ENCODE measurements at places on chromosomes 16 and 17.

DNA sequence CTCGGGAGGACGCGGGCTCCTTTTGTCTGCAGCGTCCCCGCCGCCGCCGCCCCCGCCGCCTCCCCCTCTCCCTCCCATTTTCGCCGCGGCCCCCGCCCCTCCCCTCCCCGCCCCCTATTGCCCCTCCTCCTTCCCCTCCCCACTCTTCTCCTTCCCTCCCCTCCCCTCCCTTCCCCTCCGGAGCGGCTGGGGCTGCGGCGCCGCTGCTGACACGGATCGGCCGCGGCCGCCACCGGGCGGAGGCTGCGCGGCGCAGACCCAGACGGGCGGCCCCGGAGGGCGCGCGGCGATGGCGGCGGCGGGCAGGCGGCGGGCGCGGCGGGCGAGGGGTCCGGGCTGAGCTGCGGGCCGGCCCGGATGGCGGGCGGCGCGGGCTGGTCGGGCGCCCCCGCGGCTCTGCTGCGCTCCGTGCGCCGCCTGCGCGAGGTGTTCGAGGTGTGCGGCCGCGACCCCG lies at the start of gene RAB11FIP4:
Gene RAB11FIP4, plus strand, starts transcription at position 180 of the 454 bp plus-strand sequence. Its CDS starts 178 bp downstream, at position 358.
- no peak for DNase-seq

DNA sequence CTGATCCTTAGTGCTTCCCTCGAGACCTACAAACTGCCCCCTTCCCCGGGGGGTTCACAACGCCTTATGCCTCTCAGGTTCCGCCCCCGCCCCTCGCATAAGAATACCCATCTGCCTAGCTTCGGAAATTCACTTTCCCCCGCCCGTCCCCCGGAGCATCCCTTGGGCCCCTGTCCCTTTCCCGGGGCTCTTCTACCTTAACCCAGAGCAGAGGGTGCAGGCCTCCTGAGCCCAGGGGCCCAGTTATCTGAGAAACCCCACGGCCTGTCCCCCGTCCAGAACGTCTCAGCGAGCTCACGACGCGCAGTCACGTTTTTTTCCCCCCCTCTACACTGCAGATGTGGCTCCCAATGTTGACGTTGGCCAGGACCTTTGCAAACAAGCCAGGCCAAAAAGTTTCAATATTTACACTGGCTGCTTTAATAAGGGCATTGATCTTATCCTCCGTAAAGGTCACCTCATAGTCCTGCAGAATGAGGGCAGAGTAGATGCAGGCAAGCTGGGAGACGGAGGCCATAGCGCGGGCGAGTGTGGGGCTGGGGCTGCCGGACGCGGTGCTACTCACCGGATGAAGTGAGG lies 1.4 kb upstream of the NBR1 start:
- DNase-seq: no peak

- DNase-seq: no peak
Measured at GRCh38 chr17:78448356-78448993, 70.0 kb downstream of the PGS1 start.

DNA sequence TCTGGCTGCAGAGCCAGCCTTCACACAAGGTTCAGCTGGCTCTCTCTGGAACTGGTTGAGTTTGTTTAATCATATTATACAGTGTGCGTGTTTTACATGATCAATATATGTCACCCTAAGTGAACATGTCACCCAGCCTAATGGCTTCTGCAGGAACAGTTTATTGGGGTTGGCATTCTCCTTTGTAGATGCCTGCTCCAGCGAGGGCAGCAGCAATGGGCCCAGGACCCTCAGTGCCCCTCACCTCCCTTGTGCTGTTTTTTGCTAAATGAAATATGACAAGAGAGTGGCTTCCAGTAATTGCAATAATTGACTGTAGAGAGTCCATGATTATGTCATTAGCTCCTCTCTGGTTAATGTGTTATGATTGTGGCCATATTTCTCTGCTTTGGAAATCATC lies 387.2 kb downstream of the TMEM114 start:
- no peak for DNase-seq

DNA sequence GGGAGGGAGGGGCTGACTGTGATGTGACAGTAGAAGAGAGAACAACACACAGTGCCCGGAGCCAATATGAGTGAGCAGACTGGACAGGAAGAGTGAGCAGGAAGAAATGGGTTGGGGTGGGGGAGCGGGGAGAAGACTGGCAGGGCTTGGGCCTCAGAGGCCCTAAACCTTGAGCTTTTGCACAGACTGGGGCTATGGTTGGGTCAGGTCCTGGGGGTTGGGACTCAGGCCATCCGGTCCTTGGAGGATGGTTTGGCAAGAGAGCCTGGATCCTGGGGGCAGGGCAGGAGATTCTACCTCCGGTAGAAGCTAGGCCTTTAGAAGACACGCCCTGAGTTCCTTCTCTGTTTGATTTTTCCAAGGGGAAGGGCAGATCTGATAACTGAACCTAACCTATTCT lies 1.1 kb downstream of the CAMTA2 start:
- DNase-seq: no peak

GRCh38 chr16:87295661-87296531 lies 21.3 kb downstream of the C16orf95 start:
- no peak for DNase-seq

DNA sequence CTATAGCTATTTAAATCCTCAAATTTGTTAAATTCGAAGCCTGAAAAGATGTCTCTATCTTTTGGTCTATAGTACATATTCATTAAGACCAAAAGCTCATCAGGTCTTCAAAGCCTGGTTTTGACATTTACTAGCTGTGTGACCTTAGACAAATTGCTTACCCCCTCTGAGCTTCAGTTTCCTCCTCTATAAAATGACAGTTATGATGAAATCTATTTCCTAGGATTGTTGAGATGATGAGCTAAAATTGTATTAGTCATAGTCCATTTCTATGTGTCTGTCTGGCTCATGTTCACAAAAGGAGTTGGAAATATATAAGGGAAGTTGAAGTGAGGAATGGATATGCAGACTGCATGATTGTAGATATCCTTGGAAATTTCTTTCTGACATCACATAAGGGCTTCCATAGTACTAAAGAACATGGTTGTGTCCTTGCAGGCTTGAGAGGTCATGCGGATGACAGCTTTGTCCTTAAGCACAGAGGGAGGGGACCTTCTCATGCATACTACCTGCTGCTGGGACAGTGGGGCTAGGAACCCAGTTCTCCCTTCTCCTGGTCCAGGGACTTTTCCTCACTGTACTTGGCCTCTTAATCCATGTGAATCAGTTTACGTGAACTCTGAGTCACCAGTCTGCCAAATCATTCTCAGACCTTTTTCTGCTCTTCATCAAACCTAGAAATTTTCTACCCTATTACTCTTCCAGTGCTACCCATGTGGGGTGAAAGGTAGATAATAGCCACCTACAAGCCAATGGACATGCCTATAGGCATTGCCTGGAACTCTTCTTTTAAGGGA lies 487.5 kb upstream of the SALL1 start:
- no peak for DNase-seq

DNA sequence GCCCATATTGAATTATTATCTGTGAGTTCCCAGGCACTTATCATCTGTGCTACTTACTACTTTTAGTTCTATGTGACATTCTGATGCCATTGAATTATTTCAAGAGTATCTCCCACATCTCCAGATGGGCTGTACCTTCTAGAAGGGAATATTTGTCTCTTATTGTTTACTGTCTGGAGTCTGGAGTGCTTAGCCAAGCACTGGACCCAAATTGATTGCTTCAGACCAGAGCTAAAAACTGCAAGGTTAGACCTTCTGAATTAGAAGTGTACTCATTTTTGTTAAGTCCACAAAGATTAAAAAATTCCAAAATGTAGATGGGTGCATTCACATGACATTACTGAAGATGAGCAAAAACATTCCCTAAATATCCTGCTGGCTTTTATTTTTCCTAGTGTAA lies 16.0 kb upstream of the KRT222 start:
- no peak for DNase-seq

DNA sequence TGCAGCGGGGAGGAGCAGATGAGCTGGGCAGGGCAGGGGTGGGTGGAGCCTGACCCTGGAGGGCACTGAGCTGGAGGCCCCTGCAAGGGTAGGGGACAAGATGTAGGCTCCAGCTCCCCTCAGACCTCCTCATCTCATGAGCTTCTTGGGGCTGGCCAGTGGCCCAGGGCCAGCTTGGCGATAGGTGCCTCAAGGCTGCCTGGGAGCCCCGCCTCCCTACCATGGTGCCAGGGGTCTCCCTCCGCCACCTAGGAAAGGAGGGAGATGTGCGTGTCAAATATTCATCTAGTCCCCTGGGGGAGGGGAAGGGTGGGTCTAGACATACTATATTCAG lies 3.9 kb downstream of the HIRIP3 start:
- DNase-seq: no peak

GRCh38 chr17:60656499-60656898 lies 21.2 kb upstream of the BCAS3 start:
- no peak for DNase-seq

DNA sequence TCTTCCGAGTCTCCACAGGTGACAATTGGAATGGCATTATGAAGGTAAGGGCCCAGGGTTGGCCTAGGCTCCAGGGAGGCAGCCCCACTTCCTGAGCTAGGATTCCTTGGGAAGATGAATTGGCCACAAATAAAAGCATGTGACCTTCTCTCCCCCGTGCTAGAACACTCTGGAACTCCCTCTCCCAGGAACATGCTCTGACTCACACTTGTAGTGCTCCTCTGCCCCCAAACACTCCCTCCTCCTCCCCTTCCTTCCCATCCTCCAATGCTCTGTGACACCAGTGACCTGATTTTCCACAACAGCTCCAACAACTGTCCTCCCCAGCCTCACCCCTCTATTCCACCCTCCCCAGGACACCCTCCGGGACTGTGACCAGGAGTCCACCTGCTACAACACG lies 16.4 kb upstream of the ABCC3 start:
- no peak for DNase-seq

DNA sequence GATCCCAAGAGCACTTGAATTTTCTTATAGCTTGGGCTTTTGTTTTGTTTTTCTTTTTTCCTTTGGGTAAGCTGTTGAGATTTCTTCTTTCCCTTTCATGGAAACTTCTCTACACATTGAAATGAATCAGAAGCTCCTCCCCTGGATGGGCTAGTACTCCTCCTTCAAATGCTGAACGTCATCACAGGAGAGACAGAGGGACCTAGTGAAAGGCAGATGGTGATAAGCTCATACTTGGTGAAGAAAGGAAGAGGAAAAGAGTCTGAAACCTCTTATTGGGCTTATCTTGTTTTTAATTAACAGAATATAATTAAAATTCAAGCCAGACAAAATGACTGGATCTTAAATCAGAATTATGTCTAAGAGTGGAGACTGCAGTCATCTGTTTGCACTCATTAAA lies 147.3 kb downstream of the SNX11 start:
- DNase-seq: no peak

- DNase-seq: no peak
Measured at GRCh38 chr16:3934491-3935181, 54.1 kb upstream of the CREBBP start.

GRCh38 chr17:66730461-66730923 lies 104.4 kb upstream of the CACNG5 start:
- DNase-seq: no peak

DNA sequence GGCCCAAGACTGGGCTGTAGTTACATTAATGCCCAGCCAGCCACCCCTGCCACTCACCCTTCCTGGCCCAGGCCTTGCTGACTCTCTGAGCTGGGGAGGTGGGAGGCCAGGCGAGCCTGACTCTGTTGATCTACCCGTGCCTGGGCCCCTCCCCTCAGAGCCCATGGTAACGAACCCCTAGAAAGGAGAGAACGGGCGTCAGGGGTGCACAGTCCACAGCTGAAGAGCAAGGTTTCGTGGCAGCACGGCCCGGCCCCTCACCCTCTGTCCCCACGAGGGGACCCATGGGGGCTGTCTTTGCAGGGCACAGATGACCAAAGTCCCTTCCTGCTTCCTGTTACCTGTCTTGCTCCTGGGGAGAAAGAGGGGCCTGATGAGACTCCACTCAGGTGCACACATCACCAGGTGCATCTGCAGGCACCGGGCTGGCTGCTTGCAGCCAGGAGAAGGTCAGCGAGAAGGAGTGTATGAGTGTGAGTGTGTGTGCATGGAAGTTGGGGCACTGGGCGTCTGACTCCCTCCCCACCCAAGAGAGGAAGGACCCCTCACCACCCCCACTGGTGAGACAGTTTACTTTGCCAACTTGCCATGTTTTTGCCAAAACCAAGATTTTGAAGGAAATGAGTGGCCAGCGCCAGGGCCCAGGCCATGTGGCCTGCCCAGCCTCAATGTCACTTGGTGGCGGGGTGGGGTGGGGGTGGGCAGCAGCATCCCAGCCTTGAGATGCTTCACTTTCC lies 359.1 kb downstream of the SEC14L1 start:
- DNase-seq: no peak

DNA sequence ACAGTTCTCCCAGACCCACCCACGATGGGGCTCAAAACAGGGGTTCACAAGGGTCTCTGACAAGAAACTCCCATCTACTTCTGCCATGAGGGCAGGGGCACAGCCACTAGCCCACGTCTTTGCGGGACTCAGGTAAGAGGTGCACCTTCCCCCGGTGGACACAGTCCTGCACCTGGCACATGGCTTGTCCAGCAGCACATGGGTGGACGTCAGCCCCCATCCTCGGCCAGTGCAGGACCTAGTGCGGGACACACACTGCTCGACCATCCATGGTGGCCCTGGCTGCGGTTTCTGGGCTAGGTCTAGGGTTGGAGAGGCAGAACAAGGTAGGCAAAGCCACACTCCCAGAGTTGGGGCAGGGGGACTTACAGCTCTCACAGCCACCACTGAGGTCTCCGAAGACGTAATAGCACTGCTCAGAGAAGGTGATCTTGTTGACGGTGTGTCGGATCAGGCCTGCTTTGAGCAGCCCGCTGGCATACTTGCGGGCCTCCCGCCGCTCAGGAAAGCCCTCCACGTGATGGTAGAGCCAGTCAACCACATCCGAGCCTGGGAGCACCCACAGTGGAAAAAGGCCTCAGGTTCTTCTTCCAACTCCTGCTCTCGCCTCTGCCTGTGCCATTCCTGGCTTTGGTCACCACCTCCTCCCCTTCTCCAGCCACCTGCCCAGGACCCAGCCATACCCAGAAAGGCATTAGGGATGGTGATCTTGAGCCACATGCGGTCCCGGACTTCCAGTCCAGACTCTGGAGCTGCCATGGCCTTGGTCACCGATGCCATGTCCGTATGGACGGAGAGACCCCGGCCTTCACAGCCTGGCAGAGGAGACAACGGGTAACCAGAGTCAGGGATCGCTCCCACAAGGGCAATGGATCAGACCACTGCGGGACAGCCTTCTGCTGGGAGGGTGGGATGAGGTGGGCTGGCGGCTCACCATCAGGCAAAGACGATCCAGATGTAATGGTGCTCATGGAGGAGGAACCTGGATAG lies 7.3 kb downstream of the ACADVL start:
- no peak for DNase-seq

GRCh38 chr16:28210264-28210663 lies 1.5 kb downstream of the XPO6 start:
- DNase-seq: no peak

- no peak for DNase-seq
Measured at GRCh38 chr17:46264456-46265198, 30.3 kb upstream of the LRRC37A start.

Measured in nucleus accumbens (tissue), 56 donors.